ENCODE measurements at places on chromosomes 7 and 10.

GRCh38 chr7:45174328-45174610, 16.7 kb downstream of the RAMP3 start:
- DNase-seq, result no peak

GRCh38 chr7:26991796-26992195, 104.0 kb downstream of the HOXA1 start:
- DNase-seq, result no peak

GRCh38 chr7:41698726-41699125, 4.2 kb downstream of the INHBA start:
- DNase-seq, result no peak

DNA sequence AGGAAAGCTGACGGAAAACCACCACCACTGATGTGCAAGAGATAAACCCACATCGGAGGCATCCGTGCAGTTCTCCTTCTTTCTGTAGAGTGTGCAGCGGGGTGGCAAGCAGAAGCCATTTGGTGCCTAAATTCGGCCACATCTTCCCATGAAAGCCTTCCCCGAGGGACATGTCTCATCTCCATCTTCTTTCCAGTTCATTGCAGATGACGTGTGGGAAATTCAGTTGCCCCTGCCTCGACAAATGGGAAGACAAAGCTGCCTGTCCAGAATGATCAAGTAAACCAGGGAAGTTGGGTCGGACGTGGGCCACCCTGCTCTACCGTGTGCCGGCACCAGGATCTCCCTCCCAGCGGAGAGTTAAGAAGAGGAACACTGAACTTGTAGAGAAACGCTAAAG, 14.5 kb downstream of the BEND7 start:
- no peak for DNase-seq

- no peak for DNase-seq
These were observed 96.3 kb downstream of the SNX13 start for GRCh38 chr7:17844022-17844421.
